A549 treated with AZD2906 at 1 μM for 4 hours (cell line): ENCODE measurements at places on chromosomes 16 and 17. TPM values are rescaled to one million over a fixed set of nuclear protein-coding genes. Genes with fewer than 3 reads are reported as not detected.

The ICAM2 gene
- total RNA-seq, result 0.07 to 0.18 TPM (median 0.09 TPM) in 4 of 5 replicates, not detected in the other

The TP53TG3 gene
- 0.49 to 1.1 TPM (median 0.86 TPM) in 5 replicates for total RNA-seq

The TTLL6 gene
- total RNA-seq, result 0.44 to 0.85 TPM (median 0.51 TPM) in 5 replicates

The PRAC1 gene
- not detected in 5 replicates for total RNA-seq

The KRTAP1-1 gene
- total RNA-seq, result not detected in 5 replicates

The KRT28 gene
- total RNA-seq, result not detected in 5 replicates

The CNTNAP1 gene
- 4.5 to 5.6 TPM (median 5.0 TPM) in 5 replicates for total RNA-seq

The NACA2 gene
- not detected in 5 replicates for total RNA-seq

The ATP1B2 gene
- 0.15 to 0.33 TPM (median 0.22 TPM) in 5 replicates for total RNA-seq

The TBC1D3D gene
- 0.06 to 0.13 TPM (median 0.08 TPM) in 4 of 5 replicates, not detected in the other for total RNA-seq

The BCAR1 gene
- total RNA-seq, result 88.5 to 127 TPM (median 123 TPM) in 5 replicates

The CSF3 gene
- 0.94 to 1.3 TPM (median 1.3 TPM) in 5 replicates for total RNA-seq

The NXPH3 gene
- total RNA-seq, result 1.1 to 1.5 TPM (median 1.5 TPM) in 5 replicates

The KRT12 gene
- total RNA-seq, result not detected in 5 replicates

The HOXB1 gene
- total RNA-seq, result not detected in 5 replicates

The NUPR1 gene
- 10.8 to 18.9 TPM (median 14.9 TPM) in 5 replicates for total RNA-seq

The TBX6 gene
- 0.14 to 0.31 TPM (median 0.30 TPM) in 5 replicates for total RNA-seq

The ACADVL gene
- total RNA-seq, result 286 to 433 TPM (median 402 TPM) in 5 replicates

The RUNDC3A gene
- total RNA-seq, result 0.82 to 1.5 TPM (median 0.88 TPM) in 5 replicates
